ENCODE measurements at places on chromosomes 1 and 21.

DNA sequence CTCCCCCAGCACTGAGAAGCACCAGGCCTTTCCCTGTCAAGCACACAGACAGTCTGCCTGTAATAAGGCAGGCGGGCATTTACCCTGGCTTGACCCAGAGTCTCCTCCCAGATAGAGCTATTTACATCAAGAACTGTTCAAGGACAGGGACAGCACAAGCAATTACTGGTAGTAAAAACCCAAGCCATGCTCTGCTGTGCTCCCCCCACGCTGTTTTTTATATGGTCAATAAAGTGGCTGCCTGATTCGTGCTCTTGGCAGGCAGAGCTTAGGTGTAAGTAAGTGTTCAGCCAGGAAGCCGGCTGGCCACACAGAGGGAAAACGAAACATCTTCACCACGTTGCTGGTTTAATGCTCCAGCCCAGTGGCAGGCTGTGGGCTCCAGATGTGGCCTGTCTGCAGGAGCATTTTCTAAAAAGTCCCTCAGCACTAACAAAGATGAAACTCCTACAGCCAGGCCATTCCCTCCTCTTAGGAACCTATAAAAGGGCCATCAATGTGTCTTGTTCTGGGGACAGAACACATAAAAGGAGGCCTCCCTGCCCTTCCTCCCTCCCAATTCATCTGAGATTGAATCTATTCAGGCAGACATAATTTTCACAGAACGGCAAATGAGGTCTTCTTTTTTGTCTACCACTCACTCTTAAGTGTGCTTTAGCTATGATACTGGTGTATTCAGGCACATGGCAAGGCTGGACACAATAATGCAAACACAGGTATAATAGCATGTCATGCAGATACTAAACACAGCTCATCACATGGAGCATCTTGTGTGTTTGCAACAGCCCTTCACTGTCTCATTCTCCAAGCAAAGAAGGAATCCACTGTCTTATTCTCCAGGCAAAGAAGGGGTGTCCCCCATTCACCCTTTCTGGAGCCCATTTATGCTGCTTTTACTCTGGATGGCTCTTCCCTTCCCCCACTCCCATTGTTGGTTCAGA, 378.9 kb downstream of the HHAT start:
- no peak for DNase-seq

- no peak for DNase-seq
These were observed 1.2 kb upstream of the TFF1 start for GRCh38 chr21:42367367-42368165.

DNA sequence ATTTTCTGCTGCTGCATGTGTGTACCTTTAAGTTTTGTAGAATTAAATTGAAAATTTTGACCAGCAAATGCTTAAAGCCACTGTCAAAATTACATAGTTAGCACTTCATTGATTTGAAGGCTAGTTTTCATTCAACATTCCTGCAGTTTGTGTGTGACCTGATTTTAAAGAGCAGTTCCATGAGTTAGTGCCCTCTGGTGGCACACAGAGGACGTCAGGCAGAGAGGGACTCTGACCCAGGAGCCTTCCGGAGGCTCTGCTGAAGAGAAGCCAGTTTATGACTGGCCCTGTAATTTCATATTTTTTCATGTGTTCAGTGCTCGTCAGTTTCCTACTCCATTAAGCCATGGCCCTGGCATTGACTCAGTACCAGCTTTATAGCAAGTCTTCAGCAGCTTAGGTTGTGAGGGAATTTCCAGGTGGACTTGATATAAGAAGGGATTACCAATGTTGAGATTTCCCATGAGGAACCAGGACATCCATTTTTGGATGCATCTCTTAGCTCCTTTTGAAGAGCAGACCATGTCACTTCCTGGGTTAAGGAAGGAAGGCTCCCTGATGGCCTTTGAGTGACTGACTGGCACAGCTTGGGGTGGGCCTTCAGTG, 104.7 kb downstream of the CAMTA1 start:
- no peak for DNase-seq

DNA sequence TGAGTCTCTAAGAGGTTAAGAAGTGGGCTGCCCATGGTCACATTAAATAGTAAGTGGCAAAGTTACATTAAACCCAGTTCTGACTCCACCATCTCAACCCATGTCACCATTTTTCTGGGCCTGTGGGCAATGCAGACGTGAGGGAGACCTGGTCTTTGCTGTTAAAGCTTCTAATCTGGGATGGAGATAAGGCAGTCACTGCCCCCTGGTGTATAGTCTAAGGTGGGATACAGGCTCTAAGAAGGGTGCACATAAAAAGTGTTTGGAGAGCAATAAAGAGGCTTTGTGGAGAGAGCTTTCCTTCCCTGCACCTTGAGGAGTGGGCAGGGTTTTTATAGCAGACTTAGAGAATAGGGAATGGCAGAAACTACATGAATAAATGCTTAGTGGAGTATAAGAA, 141.3 kb downstream of the ROR1 start:
- DNase-seq = no peak

DNA sequence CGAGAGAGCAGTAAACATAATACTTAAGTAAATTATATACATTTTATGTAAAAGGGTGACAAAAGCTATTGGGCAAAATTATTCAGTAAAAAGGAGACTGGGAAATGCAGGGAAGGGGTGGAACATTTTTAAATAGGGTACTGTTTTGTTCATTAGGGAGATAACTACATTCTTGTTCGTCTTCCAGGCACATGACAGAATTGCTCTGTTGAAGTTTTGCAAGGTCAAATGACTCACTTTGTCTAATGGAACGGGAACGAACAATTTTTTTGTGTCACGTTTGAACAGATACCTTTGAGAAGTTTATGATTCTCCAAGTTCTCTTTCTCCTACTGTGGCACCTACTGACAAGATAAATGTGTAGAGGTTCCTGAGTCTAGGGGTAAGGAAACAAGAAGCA, 382.3 kb upstream of the ZRANB2 start:
- DNase-seq = no peak

DNA sequence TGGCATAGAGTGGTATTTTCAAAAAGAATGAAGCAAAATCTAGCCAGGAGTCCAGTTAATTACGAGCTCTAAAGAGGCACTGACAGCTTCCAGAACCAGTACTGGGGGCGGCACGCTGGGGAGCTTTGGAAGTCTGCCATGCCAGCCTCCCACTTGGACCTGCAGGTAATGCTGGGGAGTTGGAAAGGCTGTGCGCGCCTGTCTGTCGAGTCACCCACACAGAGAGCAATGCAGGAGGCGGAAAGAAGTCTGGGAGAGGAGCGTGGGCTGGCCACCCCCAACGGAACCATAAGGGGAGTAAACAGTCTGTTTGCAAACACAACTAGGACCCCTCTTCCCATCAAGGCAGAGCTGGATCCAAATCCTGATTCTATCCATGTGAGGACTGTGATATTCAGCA, 84.5 kb downstream of the BEND5 start:
- DNase-seq = no peak

DNA sequence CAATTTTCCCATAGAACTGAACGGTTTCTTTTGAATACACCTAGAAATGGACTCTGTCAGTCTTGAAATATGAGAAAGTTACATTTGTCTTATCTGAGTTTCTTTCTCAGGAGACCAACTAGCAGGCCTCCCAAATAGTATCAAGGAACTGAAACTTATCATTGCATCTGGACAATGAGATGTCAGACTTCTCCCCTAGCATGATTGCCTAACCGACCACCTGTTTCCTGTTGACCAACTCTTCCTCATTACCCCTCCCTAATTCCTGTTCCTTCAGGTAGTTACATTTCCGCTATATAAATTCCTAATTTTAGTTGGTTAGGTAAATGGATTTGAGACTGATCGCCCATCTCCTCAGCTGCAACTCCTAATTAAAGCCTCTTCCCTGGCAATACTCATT, 1587.3 kb downstream of the NCAM2 start:
- no peak for DNase-seq

GRCh38 chr1:230621324-230622030, 20.8 kb upstream of the COG2 start:
- DNase-seq = no peak

DNA sequence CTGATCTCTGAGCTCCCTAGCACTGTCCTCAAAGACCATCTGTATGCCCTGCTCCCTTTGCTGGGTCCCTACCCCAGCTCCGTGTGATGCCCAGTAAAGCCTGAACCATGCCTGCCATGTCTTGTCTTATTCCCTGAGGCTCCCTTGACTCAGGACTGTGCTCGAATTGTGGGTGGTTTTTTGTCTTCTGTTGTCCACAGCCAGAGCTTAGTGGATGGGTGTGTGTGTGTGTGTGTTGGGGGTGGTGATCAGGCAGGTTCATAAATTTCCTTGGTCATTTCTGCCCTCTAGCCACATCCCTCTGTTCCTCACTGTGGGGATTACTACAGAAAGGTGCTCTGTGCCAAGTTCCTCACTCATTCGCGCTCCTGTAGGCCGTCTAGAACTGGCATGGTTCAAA, 5.7 kb downstream of the GSTM5 start:
- DNase-seq = no peak

- no peak for DNase-seq
These were observed 133.2 kb downstream of the DISP1 start for GRCh38 chr1:222948079-222948478.

DNA sequence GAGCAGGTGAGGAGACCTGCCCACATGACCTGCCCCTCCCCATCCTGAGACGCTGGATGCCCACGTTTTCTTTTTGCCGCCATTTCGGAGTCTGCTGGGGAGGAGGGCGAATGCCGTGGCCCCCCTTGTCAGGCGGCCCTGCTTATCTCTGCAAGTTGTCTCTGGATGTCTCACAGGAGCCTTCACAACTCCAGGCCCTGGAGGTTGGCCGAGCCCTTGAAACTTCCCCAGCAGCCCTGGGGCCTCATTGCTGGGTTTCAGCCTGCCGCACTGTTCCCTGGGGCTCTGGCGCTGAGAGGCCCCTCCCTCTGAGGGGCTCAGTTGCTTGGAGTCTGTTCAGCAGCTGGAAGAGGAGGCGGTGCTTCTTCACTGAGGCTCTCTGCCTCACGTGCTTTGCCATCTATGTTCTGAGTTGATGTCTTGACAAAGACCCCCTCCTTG, 29.8 kb upstream of the ZBTB21 start:
- DNase-seq = no peak

GRCh38 chr1:157105988-157106812, 6.6 kb upstream of the ETV3L start:
- DNase-seq = no peak

DNA sequence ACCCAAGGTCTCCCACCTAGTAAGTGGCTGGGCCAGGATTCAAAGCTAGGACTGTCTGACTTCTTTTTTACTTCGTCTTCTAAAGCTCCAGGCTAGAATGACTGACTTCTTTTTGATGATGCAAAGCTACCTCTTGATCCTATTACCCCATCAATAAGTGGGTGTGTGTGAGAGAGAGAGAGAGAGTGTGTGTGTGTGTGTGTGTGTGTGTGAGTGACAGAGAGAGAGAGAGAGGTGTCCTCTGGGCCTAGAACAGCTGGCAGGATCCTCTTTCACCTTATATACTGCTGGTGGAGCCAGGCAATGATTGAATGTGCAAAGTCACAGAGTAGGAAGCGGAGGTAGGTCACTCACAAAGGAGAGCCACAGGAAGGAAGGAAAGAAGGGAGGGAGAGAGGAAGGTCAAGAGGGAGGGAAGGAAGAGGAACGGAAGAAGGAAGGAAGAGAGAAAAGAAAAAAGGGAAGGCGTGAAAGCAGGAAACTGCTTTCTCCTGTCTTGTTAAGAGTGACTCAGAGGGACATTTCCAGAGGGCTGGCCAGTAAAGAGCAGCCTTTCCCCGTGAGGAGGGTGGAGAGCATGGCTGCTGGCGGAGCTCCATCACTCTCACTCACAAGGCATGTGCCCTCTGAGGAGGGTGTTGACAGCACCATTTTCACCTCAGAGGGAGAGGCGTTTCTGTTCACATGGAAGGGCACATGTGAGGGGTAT, 68.9 kb downstream of the CDC7 start:
- DNase-seq = no peak
